ENCODE measurements at places on chromosomes 12 and 14.

GRCh38 chr12:129097451-129097850 lies 244.2 kb downstream of the GLT1D1 start:
- no peak for DNase-seq

DNA sequence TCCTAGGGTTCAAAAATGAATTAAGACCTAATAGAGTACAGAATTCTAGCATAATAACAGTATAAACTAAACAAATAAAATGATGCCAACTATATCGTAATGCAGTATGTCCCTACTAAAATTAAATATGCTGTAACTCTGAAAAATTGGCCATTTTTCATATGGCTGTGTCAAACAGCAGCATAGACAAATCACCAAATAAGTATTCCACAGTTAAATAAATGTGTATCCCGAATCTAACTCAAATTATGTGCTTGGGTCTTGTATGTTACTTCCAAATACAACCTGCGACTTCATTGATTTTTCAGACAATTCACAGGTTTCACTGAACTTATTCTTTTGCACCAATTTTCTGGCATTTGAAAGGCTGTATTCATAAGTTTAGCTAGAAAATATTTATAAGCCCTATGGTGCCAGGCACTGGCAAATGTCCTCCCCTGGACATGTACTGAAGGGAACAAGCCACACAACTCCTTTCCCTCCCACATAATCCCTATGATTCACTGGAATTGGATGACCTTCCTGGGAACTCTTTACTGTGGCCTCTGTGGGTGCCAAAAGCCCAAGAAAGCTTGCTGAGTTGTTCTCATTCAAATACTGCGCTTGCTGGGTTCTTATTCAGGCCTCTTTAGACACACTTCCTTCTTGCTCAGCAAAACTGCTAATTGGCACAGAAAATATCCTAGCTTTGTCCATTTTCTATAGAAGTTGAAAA lies 108.8 kb downstream of the KITLG start:
- DNase-seq, result peak; percentile 45

GRCh38 chr12:9064201-9064814 lies 51.4 kb downstream of the A2M start:
- peak; percentile 42 for DNase-seq

DNA sequence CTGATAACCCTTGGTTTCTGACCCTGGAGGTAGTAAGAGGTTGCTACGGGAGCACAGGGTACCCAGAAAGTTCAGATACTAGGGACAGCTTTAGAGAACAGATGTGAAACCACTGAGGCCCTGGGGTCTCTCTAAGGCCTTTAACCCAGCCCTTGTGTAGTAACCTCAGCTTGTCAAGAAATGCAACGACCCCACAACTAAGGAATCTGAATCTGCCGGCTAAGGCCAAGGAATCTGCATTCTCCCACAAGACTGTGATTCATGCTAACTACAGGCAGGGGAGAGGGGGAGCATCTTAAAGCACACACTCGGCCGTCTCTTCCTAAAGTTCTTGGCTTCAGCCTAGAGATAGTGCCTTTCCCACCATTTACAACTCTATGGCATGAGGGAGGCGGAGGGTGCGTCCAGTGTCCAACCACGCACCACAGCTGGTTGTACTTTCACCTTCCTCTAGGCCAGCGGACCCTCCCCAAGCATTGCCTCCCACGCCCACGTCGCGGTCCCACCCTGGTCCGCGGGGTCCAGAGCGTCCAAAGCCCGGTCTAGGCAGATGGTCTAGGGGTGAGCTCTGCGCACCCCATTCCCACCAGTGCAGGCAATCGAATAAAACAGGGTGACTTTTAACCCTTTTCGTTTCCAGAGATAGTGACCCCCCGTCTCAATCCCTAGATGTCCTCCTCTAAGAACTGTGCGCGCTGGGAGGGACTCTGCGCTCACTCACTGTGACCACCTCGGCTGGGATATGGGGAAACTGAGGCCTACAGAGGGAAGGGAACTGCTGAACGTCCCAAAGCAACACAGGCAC lies 735 bp upstream of the VASH1 start:
- DNase-seq, result no peak

DNA sequence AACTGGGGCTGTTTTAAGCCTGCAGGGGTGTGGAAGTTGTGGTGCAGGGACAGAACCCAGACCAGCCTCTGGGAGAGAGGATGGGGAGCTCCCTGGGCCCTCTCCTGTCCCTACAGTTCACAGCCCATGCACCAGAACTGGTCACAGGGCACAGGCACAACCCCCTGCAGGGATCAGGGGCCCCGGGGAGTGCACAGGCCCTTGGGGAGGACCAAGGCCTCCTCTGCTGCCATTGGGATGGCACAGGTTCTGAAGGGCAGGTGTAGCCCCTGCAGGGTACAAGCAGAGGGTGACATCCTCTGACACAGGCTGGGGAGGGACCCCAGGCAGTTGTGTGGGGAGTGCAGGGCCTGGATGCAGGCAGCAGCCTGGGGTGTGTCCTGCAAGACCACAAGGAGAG lies 66.4 kb upstream of the SFSWAP start:
- DNase-seq, result no peak
